ENCODE measurements at places on chromosomes 16 and 17.

DNA sequence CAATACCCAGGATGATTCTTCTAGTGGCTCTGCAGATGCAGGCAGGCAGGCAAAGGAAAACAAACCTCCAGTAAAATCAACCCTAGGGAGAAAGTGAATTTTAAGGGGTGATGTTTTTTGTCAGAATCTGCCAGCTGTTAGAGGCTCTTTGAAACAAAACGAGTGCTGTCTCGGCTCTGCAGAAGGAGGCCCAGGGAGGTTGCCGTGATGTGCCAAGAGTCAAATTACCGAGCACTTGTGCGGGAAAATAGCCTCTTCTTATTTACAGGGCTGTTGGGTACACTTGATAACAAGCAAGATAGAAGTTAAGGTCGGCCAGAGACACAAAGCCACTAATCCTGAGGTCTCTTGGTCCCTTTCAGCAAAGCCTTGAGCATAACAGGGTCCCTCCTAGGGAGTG, 68.9 kb upstream of the EEF2KMT start:
- DNase-seq = no peak

GRCh38 chr17:40623419-40624210, 24.0 kb downstream of the SMARCE1 start:
- no peak for DNase-seq

DNA sequence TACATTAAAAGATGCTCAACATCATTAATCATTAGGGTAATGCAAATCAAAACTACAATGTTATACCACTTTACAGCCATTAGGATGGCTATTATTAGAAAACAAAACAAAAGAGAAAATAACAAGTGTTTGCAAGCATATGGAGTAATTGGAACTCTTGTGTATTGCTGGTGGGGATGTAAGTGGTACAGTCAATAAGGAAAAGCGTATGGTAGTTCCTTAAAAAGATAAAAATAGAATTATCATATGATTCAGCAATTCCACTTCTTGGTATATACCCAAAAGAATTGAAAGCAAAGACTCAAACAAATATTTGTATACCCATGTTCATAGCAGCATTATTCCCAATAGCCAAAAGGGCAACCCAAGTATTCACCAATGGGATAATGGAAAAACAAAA, 1.4 kb upstream of the CAPNS2 start:
- DNase-seq = no peak

DNA sequence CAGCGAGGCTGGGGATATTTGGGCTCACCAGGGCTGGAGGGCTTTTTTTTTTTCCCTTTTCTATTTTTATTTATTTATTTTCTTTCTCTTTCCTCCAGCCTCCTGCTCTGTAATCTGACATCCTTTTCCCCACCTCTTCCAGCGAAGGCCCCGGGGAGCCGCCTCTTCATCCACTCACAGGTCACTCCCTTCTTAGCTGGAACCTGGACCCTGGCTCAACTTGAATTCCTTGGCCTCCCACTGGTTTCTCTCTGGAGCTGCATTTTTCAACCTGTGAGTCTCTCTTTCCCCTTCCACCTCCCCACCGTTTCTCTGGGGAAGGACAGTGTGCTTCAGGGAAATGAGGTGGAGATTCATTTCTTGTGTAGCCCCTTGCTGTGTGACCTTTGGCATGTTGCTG, 82.0 kb downstream of the MRM1 start:
- DNase-seq = no peak

GRCh38 chr16:30184096-30184890, 891 bp downstream of the CORO1A start:
- peak; percentile 31 for DNase-seq

- no peak for DNase-seq
Observed at GRCh38 chr17:73760439-73760758, 116.2 kb upstream of the SDK2 start.

DNA sequence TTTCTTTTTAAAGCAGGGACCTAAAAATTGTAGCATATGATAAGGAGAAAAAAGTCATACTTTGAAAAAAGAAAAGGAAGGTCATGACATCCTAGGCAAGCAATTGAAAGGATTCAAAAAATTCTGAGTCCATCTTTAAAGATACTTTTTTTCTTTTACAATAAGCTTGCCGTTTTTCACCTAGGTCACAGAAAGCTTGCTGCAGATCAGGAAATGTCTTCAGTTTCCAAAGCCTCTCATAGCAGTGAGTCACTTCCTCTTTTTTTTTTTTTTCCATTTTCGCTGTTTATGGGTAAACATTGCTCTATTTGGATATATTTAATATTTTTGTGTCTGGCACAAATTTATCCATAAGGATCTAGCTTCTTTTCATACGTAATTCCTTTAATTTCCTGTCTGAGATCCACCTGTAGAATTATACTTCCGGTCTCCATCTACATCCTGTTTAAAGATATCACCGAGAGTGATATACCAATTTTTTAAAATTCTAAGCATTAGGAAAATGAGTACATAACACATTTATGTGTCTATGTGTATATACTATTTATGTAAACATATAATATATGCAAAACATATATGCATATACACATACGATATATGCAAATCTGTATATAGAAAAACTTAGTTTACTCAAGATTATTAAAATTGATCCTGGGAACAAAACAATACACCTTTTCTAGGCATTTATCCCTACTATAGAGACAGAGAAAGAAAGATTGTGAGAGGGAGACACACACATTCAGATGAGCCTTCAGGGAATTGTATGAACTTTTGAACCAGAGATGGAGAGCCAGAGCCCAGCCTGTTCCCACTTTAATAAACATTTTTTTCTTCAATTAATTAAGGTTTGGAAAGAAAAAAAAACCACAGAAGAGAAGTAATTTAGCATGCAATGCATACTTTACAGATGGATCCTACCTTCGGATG, 134.4 kb downstream of the SKAP1 start:
- DNase-seq = no peak

DNA sequence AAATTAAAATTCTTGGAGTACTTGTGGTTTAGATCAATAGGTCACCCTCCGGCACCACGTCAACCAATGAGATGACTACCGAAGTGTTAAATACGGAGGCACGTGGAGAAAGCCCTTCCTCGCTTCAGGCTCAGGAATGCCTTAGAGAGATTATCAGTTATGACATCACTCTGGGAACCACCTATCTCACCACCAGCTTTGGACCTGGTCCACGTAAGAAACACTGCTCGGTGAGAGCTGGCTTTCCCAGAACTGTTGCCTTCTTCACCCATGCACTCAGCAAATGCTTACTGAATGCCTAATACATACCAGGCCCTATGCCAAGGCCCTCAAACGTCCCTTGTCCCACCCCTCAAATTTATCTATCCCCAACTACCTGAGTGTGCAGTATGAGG, 71.3 kb downstream of the SMG6 start:
- no peak for DNase-seq

GRCh38 chr17:82445542-82445941, 5.0 kb downstream of the CYBC1 start:
- no peak for DNase-seq

DNA sequence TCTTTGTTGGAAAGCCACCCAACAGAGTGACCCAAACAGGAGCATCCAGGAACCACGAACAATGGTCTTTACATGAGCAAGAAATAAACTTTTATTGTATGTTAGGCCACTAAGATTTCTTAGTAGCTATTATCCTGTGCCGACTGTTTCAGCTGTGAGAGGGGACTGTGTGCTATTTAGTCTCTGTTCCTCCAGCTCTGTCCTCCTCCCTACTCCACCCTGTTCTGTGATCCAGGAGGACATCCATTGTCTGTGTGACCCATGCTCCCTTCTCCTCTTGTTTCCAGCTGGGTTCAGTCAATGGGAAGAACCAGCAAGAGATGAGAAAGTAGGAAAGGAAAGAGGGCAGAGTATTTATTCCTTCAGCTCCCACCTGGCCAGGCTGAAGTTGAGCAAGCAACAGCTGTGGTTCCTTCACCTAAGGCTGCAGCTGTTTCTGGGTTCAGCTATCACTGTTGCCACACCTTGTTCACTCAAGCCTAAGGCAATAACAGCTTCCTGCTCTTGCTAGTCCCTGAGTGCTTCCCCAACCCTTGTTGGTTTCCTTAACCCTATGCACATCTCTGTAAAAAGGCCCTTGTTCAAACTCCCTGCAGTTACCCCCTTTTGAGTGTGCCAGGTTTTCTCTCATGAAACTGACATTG, 14.9 kb upstream of the B4GALNT2 start:
- DNase-seq = no peak

- DNase-seq = no peak
Observed at GRCh38 chr17:20206068-20206467, 196.9 kb downstream of the SPECC1 start.

DNA sequence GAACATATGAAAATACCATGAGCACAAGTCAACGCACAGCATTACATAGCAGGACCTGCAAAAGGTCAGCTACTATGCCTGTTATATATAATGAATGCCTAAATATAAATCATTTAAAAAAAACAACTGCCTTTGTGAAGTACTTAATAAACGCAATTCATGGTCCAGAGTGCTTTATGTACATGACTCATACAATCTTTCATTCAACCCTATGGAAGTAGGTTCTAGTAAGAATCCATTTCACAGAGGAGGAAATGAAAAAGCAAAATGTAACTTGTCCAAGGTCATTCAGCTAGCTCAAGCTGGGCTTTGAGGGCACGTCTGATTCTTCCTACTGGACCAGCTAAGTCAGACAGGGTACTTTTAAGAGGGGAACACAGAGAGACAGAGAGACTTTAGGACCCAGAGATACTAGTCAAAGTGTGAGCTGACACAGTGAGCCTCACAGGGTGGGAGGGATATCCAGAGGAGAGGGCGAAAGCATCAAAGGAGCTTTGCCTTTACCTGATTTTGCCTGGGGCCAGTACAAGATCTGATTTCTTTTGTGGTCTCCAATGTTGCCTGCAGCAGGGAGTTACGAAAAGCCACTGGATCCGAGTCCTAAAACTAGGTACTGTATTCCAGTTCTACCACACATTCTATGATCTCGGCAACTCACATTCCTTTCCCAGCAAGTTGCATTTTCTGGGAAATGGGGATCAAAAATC, 83.4 kb upstream of the ZFHX3 start:
- DNase-seq = no peak

GRCh38 chr16:57572978-57573728, 30.7 kb downstream of the ADGRG5 start:
- DNase-seq = no peak

DNA sequence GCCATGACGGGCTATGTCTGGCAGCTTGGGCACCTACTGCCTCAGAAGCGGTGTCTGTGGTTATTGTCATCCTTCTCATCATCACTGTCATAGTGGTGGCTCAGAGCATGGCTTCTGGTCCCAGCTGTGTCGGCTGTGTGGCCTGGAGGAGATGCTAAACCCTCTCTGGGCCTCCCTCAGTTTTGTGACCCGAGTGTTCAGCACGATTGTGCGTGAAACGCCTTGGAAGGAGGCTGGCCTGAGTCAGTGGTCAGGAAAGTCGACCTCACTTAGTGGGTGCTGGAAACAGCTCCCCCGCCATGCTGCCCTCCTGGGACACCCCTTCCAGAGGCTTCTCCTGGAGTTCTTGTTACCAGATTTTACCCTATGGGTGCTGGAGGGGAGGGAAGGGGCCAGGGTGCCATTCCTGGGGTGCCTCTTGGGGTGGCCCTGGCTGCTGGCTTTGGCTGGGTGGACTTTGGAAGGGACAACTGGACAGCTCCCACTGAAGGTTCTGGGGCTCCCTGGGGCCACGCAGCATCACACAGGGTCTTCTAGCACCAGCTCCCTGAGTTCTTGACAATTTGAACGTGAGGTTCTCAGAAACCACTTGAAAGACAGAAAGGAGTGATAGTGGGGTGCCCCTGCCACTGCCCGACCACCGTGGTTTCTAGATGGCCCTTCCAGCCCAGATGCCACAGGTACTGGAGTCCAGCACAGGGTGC, 226.5 kb upstream of the GSE1 start:
- no peak for DNase-seq

DNA sequence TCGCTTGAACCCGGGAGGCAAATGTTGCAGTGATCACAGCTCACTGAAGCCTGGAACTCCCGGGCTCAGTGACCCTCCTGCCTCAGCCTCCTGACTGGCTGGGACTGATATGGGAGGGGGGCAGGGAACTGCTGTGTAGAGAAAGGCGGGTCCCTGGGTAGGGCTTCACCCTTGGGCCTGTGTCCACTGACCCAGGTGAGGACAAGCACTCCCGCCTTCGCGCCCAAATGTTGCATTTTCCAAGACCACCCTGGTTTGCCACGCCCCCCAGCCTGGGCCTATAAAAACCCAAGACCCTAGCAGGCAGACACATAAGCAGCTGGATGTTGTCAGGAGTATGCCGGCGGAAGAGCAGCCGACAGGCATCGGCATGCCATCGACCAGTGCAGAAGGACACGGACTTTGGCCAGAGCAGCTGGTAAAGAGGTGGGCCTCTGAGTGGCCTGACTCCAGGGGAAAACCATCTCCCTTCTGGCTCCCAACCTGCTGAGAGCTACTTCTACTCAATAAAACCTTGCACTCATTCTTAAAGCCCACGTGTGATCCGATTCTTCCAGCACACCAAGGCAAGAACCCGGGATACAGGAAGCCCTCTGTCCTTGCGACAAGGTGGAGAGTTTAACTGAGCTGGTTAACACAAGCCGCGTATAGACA, 19.1 kb downstream of the SMYD4 start:
- no peak for DNase-seq

GRCh38 chr16:50667497-50668367, 13.4 kb downstream of the SNX20 start:
- no peak for DNase-seq

DNA sequence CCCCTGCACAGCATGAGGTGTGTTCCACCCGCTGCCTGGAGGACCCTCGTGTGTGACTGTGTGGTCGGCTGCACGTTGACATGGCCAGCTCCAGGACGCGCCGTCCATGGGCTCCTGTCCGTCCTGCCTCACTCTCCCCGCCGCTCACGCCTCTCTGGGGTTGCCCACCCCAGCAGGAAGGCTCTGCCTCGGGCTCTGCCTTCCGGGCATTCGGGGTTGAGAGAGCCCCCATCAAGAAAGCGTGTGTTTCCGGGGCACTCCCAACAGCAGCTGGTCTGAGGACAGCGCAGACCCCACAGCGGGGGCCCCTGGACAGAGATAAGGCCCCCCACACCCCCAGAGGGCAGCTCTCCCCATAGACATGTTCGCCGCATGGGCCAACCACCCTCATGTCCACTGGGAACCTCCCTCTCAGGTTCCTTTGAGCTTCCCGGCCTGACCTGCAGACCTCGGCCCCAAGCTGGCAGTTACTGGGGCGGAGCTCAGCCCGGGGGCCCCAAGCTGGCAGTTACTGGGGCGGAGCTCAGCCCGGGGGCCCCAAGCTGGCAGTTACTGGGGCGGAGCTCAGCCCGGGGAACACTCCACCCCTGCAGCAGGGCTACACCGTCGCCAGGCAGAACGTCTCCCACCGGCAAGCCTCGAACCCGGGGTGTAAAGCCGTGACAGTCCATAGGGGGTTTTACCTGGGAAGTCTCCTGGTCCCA, 8.4 kb upstream of the PIEZO1 start:
- DNase-seq = no peak

DNA sequence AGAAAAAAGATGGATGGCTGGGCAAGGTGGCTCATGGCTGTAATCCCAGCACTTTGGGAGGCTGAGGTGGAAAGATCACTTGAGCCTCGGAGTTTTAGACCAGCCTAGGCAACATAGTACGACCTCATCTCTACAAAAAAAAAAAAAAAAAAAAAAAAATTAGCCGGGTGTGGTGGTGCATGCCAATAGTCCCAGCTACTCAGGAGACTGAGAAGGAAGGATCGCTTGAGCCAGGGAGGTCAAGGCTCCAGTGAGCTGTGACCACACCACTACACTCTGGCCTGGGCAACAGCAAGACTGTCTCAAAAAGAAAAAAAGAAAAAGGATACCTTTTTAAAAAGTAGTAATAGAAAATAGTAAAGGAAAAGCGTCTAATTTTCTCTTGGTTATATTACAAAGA, 20.7 kb downstream of the ZNF652 start:
- DNase-seq = no peak

- no peak for DNase-seq
Observed at GRCh38 chr16:674968-675883, at the start of gene RHBDL1. RHBDL1 (plus strand) TSS chr16:675671; CDS start chr16:675791, 120 bp downstream.
